ENCODE measurements at places on chromosomes 7 and 10.

GRCh38 chr10:114301177-114301576 is 62.1 kb downstream of the VWA2 start:
- DNase-seq: no peak

GRCh38 chr10:131062621-131063260 is 248.8 kb downstream of the TCERG1L start:
- no peak for DNase-seq

GRCh38 chr10:132304756-132305509 is 2.8 kb downstream of the STK32C start:
- no peak for DNase-seq

GRCh38 chr10:67883710-67884312 is 645 bp upstream of the SIRT1 start:
- DNase-seq: no peak

DNA sequence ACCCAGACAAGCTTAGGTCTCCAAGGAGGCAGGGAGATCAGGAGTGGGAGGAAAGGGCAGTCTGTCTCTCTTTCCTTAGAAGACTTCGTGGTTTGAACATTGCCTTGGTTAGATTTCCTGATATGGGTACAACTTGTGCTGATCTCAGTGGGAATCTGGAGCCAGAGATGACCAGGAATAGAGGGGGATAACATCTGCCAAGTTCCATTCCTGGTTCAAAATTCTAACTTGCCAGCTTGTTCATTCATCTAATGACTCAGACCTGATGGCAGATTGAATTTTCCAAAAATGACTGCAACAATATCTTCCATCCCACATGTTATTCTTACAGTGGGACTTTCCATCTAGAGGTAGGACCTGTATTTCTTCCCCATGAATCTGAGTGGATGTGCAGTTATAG is 394.3 kb upstream of the PODXL start:
- DNase-seq: no peak

GRCh38 chr10:112775381-112775780 is 174.7 kb upstream of the TCF7L2 start:
- DNase-seq: no peak

- DNase-seq: no peak
Measured at GRCh38 chr7:100875356-100875751, 451 bp downstream of the SRRT start.

- DNase-seq: no peak
Measured at GRCh38 chr10:12631787-12632562, 282.6 kb downstream of the CAMK1D start.

- DNase-seq: no peak
Measured at GRCh38 chr10:117534321-117535297, 7.9 kb upstream of the EMX2 start.

DNA sequence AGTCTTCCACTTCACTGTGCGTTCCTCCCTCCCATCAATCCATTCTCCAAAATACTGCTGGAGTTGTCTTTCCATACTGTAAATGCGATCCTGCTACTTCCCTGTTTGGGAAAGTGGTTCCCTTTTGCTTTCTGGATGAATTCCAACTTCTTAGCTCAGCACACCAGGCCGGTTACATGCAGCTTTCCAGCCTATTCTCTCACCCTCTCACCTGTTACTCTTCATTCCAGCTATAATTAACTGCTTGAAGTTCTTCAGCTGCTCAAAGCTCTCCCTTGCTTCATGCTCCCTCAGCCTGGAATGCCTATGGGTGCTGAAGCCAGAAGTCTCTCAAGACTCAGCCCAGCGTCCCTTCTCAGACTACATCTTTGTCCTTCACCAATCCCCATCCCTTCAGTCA is 6.0 kb upstream of the ZNRF2 start:
- no peak for DNase-seq

DNA sequence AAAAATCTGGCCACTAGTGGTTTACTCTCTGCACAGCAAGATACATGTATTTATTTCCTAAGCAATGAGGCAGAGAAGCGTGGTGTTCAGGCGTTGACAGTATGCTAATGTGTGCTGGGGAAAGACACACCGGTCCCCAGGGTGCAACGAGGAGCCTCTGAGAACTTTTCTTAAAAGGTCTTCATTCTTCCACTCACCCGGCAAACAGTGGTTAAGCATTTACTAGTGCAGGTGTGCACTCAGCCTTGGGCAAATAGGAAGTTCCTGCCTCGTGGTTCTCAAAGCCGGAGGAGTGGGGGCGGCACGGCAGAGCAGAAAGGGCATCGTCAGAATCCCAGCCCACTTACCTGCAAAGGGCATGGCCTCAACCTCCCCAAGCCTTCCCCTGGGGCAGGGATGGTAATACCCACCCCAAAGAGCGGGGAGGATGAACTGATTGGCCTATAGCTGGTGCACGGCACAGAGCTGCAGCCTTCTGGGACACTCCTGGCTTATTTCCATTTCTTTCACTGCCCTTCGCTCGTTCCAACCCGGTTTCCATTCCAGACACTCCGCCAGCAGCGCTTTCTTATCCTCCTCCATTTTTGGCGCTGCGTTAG is 184.3 kb upstream of the CTBP2 start:
- no peak for DNase-seq

GRCh38 chr7:39721345-39721744 is 98.0 kb downstream of the RALA start:
- DNase-seq: no peak

GRCh38 chr7:106346678-106347217 is 62.0 kb upstream of the NAMPT start:
- DNase-seq: no peak

DNA sequence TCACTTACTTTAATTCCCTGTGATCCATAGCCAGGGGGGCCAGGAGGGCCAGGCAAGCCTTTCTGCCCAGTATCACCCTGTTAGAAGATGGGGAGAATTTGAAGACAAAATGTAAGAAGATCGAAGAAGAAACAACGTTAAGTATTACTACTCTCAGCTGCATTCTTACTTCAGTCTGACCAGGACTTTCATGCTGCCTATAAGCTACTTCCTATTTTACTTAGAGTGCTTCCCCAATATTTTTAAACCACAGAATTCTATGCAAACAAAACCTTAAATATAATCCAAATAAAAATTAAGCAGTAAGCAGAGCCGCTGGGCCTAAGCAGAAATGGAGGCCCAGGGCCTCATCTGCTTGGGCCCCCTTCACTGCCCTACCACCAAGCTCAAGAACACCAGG is 117.8 kb downstream of the COL28A1 start:
- DNase-seq: no peak

GRCh38 chr7:150866932-150867564 is 14.7 kb downstream of the AOC1 start:
- DNase-seq: no peak

GRCh38 chr7:151172273-151173141 is 5.0 kb upstream of the GBX1 start:
- no peak for DNase-seq

GRCh38 chr10:75023074-75023473 is 88.4 kb upstream of the SAMD8 start:
- DNase-seq: no peak

DNA sequence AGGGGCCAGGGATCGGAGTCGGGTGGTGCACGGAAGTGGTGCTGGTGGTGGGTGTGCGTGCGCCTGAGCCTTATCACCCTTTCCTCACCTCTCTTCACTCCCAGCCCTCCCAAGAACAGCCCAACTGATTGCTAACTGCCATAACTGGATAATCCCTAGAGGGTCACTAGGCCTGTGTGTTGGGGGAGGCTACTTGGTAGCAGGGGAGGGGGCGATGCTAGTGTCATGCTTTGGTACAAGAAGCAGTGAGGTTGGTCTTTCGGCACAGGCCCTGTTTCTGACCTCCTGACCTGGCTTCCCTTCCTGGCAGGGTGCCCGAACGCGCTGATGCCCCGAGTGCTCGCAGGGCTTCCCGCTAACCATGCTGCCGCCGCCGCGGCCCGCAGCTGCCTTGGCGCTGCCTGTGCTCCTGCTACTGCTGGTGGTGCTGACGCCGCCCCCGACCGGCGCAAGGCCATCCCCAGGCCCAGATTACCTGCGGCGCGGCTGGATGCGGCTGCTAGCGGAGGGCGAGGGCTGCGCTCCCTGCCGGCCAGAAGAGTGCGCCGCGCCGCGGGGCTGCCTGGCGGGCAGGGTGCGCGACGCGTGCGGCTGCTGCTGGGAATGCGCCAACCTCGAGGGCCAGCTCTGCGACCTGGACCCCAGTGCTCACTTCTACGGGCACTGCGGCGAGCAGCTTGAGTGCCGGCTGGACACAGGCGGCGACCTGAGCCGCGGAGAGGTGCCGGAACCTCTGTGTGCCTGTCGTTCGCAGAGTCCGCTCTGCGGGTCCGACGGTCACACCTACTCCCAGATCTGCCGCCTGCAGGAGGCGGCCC is 652 bp downstream of the KAZALD1 start:
- no peak for DNase-seq

GRCh38 chr10:129969911-129970464 is 5.9 kb upstream of the EBF3 start:
- DNase-seq: no peak

DNA sequence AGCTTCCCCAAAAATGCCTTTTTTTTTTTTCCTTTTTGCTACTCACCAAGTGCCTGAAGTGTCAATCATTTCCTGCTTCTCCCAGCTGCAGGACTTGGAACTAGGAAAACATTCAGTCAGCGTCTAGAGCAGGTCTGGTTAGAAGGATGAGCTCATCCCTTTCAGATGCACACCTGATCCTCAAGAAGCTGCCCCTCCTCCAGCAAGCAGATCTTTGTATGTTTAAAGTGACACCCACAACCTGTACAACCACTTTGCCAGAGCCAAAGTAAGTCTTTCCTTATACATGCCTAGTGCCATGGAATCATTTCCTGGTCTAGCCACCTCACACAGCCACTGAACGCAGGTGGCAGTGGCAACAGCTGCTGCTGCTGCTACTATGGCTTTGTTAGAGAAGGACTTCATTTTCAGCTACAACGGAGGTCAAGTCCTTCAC is 10.4 kb upstream of the USP54 start:
- no peak for DNase-seq

DNA sequence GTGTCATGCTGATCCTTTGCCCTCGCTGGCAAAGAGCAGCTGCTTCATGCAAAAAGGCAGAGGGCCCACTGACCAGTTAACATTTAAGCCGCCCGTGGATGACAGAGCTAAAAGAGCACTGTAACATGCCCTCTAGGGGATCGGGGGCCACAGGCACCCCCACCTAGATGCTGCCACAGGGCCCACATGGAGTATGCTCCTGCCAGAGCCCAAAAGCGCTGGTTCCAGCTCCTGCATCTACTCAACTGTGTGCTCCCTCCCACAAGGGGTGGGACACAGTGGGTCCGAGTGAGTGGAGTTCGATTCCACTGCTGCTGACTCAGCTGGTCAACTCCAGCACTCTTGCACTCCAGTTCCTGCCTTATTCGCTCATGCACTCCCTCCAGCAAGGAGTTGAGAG is 199.8 kb upstream of the CNTNAP2 start:
- DNase-seq: no peak

DNA sequence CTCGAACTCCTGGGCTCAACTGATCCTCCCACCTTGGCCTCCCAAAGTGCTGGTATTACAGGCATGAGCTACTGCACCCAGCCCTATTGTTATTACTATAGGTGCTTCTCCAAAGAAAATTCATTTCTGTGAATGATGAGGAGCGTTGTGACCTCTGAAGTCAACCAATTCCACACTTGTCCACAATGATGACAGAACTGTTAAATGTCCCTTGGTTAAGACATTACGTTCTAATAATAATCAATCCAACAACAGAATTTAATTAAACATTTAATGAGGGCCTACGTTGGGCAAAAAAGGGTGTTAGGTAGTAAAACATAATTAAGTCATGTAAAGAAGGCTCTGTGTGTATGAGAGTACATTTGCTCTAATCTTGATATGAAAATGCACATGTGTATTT is 18.2 kb downstream of the POLR3A start:
- no peak for DNase-seq

DNA sequence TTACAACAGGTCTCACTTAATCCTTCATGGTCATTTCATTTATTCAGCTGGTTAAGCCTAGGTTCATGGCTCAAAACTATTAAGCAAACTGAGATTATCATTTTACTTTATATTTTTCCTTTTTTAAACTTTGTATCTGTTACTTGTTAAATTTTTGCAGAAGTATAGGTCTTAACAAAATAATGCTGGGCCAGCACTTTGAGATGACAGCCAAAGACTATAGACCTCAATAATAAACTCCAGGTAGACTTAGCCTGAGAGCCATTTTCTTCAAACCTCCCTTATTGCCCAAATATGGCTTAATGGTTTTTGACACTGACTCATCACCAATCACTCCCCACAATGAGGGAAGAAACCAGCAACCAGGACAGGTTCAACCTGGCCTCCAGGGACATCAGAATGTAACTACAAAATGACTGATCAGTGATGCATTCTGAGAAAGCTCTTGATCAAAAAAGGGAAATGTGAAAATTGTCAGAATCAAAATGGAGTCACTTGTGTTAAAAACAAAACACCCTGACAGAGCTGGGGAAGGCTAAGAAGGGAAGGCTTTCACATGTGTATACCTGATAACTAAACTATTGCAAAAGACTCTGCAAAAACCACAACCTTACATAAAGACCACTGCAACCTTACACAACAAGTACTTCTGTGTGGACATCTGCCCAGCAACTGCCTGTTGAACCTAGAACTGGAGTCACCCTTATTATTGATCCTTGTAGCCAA is 2.1 kb upstream of the CCDC126 start:
- no peak for DNase-seq

DNA sequence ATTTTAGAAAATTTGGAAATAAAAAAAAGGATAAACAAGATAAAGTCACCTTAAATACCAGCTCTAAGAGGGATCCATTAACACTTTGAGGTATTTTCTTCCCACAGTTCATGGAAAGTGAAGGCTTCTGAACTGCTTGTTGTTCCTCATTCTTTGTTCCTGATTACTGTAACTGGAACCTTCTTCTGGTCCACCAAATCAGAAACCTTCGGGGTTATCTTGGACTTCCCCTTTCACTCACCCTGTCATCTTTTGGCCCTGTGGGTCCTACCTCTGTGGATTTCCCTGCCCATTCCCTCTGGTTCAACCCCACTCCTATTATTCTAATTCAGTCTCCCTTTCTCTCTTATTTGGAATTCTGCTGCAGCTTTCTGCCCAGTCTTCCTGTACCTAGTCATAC is 116.5 kb upstream of the PRPS1L1 start:
- DNase-seq: no peak

- no peak for DNase-seq
Measured at GRCh38 chr7:114109721-114110120, 190.9 kb upstream of the PPP1R3A start.

- DNase-seq: no peak
Measured at GRCh38 chr7:99953649-99954048, 22.2 kb downstream of the AZGP1 start.

DNA sequence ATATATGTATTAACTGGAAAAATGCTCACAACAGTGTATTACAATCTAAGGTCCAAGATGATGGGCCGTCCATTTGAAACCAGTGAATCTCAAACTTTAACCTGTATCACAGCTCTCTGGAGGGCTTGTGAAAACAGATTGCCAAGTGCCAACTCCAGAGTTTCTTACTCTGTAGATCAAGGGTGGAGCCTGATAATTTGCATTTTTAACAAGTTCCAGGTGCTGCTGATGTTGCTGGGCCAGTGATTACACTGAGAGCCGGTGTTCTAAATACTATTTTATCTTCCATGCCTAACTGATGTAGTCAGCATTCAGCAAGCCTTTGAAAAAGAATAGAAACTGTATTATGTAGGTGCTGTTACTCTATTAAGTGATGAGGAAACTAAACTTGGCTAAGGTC is 269.9 kb upstream of the FERD3L start:
- DNase-seq: no peak
